Fibroblast of lung (primary cell): ENCODE measurements at places on chromosomes 7 and 10.

GRCh38 chr7:72326365-72326764 lies 85.8 kb downstream of the CALN1 start:
- no peak for DNase-seq

- no peak for DNase-seq
These were observed 8.3 kb downstream of the RABGEF1 start for GRCh38 chr7:66748791-66749190.

- DNase-seq: peak; percentile 57
These were observed 58.5 kb upstream of the AHR start for GRCh38 chr7:17239683-17240521.

- no peak for DNase-seq
These were observed 82.0 kb downstream of the LRMDA start for GRCh38 chr10:75513292-75513885.

- no peak for DNase-seq
These were observed 61.6 kb upstream of the HMX3 start for GRCh38 chr10:123074215-123074614.

- no peak for DNase-seq
These were observed 11.2 kb upstream of the CRYGN start for GRCh38 chr7:151451156-151451555.

GRCh38 chr10:50497758-50498157 lies 126.0 kb downstream of the SGMS1 start:
- peak; percentile 86 for DNase-seq

- DNase-seq: no peak
These were observed 6.3 kb downstream of the MYOF start for GRCh38 chr10:93475871-93476270.

DNA sequence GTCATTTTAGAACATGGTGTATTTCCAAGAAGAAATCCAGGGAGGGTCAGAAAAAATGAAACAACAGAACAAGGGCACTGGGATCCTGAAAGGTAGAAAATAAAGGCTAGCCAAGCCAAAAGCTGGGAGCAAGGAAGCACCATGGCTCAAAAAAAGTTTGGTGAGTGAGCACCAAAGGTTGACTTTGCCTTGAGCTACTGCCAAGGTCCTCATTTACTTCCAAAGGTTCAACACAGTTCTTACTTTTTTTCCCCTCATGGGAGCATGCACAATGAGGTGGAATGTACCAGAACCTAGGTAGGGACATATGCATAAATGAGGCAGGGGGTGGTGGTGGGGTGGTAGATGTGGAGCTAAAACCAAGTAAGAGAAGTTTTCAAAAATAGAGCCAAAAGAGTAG lies 182.8 kb downstream of the CPEB3 start:
- DNase-seq: no peak

- no peak for DNase-seq
These were observed 15.2 kb downstream of the UBE2D1 start for GRCh38 chr10:58350023-58350422.

DNA sequence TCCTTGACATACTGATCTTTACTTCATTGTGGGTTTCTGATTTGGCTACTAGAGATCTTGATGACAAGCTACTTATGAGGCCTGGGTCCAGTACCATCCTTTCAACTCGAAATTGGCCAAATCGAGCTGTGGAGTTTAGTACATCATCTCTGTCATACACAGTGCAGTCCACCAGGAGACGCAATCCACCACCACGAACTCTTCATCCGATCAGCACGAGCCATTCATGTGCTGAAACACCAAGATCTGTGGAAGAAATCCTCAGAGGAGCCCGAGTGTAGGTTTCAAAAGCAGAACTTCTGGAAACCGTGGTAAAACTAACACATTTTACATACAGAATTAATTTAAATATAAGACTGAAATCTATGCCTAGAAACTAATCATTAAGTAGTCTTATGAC lies 14.2 kb downstream of the DNAJC9 start:
- DNase-seq: no peak

DNA sequence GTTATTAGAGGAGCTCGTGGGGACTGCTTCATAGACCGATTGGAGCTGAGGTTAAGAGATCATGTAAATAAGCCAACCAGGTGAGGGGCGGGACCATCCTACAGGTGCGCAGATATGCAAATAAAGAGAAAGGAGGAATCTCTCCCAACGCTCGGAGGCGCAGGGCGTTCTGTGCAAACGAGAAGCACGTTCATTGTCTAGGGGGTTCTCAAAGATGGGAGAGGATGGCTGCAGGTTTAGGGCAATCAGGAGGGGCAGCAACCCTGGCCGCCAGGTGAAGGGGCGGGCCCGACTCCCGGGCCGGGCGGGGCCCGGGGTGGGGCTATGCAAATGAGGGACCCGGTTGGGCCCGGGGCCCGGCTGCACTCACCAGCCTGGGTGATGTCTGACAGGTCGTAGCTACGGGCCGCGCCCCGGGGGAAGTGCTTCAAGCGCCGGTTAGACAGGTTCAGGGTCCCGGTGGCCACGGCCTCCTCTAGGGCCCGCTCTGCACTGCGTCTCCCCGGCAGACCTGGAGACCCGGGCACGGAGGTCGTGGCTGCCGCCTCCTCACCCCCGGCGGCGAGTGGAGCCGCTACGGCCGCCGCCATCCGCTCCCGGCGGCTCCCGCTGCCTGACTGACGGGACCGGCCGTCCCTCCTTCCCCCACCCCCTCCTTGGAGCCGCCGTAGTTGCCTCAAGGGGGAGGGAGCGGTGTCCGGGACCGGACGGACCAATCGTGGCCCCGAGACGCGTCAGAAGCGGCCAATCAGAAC lies at the start of gene LRCH4:
Gene LRCH4 (minus strand): TSS at position 619 of the 755 bp plus-strand sequence. CDS start 29 bp downstream, at position 590.
- peak; percentile 44 for DNase-seq

DNA sequence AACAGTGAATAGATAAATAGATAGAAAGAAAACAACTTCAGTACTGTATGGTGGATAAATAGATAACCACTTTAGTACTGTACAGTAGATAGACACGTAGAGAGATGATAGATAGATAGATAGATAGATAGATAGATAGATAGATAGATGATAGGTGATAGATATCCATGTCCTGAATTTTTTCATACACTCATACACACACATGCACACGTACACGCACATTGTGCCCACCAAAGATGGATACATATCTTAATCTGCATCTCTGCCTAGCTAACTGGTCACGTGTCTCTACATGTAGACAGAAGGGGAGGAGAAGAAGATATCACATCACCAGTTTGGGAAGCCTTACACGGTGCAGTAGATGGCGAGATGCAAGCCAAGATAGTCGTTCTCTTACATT lies 99.2 kb downstream of the ARID5B start:
- no peak for DNase-seq

GRCh38 chr7:20307901-20308300 lies 22.8 kb upstream of the ITGB8 start:
- DNase-seq: no peak

DNA sequence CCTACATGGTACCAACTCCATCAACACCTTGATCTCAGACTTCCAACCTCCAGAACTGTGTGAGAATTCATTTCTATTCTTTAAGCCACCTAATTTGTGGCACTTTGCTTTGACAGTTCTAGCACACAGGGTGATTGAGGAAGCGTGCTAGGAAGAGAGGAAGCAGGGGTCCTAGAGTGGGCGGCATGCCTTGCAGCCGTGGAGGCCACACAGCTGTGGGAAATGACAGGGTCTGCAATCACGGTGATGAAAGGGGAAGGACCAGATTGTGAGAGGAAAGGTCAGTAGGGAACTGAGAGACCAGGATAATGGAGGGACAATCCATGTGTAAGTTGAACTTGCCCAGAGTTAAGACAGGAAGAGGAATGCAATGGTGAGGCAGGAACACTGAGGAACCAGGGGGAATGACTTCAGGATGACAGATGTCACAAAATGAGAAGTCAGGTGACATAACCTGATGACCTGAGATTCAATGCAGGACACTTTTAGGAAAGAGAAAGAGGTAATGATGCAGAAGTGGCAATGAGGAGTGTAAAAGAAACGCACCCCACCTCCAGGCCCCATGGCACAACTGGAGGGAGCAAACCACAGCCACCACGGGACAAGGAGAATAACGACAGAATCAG lies 87.3 kb upstream of the PIK3CG start:
- no peak for DNase-seq

DNA sequence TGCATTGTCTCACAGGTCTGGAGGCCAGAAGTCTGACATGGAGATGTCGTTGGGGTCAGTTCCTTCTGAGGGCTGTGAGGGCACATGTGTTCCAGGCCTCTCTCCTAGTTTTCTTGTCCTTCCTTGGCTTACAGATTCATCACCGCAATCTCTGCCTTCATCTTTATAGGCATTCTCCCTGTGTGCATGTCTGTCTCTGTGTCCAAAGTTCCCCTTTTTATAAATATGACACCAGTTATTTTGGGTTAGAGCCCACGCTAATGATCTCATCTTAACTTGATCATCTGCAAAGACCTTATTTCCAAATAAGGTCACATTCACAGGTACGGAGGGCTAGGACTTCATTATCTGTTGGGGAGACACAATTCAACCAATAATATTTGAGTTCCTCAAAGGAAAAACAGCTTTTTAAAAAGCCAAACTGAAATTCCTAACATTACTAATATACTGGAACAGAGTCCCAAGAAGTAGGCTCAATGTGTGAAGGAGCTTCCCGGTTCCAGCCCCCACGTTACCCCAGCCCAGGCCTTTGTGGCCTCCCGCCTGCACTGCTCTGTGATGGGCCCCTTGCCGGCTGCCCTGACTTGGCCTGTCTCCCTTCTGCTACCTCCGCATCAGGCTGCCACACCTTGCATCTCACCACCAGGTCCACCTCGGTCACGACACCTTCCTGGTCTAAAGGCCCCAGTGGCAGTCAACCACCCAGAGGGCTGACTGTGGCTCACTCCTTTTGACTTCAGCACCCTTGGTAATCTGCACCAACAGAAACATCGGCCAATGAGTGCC lies 142.7 kb downstream of the KCNMA1 start:
- DNase-seq: no peak

- DNase-seq: peak; percentile 17
These were observed 124.4 kb upstream of the NPS start for GRCh38 chr10:127424594-127425264.

DNA sequence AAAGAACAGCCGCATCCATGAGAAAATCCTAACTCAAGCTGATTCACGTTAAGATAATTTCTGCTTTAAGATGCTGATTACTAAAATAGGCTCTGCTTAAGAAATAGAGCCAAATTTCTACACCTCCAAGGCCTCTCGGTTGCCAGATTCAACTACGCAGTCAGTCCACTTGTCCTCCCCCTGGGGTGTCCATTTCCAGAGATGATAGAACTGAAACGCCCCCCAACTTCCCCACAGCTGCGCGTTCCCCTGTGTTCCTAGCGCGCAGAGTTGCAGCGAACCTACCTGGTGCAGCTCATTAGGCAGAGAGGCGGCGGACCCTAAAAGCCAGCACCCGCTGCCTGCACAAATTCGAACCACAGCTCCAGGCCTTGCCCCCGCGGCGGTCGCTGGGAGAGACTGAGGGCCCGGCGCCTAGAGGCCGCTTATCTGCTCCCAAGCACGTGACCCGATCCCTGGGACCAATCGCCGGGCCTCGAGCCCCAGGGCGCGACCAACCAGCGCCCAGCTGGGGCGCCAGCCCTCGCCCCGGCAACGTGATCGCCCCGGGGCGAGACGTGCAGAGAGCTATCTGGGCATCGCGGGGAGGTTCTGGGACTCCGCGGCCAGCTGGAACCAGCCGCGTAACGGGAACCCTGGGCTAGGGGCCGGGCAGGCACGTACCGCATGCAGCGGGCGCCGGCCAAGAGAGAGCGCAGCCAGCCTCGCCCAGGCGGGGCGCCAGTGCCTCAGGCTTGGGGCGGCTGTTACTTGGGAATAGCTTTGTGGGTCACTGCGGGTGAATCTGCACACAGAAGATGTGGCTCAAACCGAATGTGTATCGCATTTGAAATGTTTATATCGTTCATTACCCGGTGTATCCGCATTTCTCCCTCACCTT lies at the start of gene PPP1R3C:
Gene PPP1R3C (minus strand): TSS at position 401 of the 880 bp plus-strand sequence. CDS start 102 bp downstream, at position 299.
- DNase-seq: peak; percentile 96
